ENCODE measurements at places on chromosomes 12 and 14.

DNA sequence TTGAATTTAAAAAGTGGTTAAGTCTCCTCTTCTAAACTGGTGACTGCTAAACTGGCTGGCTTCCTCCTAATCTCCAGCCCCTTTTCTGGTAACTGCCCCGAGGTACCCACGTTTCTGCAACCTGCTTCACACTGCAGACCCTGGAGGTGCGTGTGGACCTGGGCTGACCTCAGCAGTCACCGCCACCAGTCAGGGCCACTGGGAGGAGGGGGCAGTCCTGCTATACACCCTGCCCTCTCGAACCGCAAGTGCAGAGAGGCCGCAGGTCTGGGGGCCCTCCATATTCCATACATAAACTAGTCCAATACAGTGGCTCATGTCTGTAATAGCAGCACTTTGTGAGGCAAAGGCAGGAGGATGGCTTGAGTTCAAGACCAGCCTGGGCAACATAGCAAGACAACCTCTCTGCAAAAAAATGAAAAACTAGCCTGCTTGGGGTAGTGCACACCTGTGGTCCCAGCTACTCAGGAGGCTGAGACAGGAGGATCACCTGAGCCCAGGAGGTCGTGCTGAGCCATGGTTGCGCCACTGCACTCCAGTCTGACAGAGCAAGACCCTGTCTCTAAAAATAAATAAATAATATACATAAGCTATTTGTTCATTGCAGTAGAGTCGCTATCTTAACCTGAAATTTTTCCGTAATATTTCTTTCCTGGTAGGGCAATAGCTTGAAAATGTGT lies 25.6 kb downstream of the VPS37B start:
- no peak for DNase-seq

DNA sequence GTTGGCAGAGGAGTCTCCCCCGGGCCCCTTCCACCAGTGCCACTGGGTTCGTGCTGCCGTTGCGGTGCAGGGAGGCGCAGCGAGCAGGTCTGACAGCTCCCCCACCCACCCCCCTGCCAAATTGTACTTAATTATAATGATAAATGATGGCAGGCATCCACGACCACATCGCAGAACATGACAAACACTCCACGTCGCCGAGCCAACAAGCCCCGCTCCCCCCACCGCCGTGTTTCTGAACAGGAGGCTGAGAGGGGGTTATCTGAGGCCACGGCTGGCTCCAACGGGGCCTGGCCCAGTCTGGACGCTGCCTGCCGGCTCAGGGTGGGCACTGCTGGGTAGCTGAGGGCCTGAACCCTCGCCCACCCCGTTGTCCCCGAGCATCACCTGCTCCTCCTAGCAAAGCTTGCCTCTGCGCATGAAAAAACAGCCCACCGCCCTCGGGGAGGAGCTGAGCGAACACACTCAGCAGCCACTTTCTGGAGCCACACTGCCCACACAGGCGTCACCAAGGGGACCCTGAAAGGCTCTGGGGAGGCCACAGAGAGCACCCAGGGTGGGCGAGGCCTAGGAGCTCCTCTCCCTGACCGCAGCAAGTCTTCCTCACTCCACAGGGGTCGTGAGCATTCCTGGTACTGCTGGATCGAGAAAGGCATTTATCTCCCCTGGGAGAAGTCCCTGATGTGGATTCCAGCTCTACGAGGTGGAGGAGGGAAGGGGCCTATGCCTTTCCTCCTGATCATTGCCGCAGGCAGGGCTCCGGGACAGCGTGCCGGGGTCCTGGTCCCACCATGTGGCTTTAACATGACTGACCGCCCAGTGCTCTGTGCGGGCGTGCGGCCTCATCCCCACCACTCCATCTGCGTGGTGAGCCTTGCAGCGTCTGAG lies 35.4 kb upstream of the DIO3 start:
- DNase-seq, result no peak

DNA sequence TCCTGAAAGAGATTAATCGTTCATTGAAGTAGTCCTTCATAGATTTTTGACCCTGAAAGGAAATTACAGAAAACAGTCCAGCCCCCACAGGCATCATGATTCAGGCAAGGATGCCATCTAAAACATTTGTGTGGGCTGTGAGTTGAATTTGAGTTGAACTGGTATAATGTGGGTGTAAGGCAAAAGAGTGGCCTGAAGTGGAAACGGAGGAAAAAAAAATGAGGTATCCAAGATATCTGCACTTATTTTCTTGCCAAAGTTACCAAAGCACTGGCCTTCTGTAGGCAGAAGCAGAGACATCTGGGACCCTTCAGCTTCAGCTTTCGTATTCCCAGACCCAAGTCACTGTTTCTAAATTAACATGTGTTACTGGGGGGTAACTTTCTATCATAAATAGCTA lies 105.1 kb upstream of the DIO2 start:
- DNase-seq, result no peak

DNA sequence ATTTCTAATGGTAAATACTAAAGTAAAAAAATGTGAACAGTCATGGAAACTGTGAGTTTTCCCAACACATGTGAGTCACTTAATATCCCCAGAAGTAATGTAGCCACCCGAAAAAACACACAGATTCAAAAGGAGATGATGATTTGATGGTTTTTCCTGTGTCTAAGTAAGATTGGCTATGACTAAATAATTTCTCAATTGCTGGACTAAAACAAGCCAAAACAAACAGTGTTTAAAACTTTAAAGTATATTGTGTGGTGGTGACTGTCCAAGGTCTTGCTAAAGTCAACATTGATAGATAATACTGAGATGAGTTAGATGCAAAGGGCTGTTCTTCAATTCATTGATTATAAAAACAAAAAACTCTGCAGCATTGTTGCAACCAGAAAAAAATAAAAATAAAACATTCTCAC lies 89.6 kb upstream of the SOX5 start:
- no peak for DNase-seq

DNA sequence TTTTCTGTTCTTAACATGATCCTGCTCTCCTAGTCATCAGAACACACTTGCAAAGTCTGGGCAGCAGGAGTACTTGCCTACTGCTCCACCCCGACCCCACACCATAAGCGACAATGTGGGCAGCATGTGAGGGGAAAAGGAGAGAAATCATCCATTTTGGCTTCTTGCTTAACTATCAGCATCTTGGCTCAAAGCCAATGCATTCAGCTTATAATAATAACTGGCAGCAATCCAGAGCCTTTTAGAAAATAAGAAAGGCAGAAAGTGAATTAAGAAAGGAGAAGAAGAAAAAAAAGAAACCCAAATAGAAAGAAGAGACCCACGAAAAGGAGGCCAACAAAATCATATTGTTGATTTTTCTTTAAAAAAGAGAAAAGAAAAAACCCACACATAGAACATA lies 930.8 kb downstream of the BCL11B start:
- DNase-seq, result no peak

GRCh38 chr12:108585864-108586263 lies 12.0 kb downstream of the TMEM119 start:
- DNase-seq, result no peak

- DNase-seq, result no peak
Observed at GRCh38 chr12:116541547-116542344, 17.4 kb upstream of the MAP1LC3B2 start.

GRCh38 chr12:27428466-27428865 lies 18.1 kb upstream of the SMCO2 start:
- DNase-seq, result no peak

- DNase-seq, result no peak
Observed at GRCh38 chr14:68262567-68262966, 443.0 kb downstream of the RAD51B start.

DNA sequence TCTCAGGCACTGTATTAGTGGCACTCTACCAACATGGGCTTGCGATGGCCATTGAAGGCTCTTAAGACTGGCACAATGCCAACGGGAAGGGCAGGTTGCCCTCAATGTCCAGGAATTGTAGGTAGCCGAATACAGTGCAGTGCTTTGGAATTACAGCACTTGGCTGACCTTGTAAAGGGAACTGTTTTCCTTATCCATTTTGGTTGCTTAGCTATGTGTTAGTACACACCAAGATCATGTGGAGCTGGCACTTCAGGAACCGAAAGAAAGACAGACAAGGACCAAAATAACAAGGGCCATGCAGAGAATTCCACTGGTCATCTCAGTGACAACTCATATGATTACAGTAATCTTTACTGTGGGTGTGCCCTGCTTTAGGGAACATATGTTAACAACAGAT lies 72.7 kb downstream of the DYRK2 start:
- DNase-seq, result no peak

DNA sequence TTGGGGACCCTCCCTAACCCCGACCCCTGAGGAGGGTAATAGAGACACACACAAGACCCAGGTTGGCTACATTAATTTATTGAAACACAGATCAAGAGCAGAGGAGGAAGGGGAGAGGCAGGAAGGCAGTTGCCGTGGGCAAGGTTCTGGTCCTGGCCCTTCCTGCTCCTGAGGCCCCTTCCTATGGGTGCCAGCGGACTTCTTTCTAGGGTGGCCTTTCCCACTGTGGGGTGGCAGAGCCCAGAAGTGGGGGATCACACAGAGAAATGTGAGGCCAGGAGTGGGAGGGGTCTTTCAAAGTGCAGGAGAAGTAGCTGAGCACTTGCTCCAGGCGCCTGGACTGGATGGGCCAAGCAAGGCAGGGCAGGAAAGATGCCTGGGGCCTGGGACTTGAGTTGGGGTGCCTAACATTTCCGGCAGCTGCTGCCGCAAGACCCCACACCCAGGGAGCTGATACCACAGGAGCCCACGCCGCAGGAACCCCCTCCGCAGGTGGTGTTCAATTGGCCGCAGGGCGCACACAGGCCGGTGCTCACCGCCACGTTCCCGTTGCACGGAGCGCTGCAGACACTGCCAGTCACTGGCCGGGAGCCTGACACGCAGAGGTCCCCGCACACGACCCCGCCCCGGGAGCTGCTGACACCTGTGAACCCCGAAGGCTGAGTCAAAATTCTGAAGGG lies 5.3 kb downstream of the KRT81 start:
- no peak for DNase-seq

GRCh38 chr14:41055589-41055988 lies 551.1 kb upstream of the LRFN5 start:
- no peak for DNase-seq

DNA sequence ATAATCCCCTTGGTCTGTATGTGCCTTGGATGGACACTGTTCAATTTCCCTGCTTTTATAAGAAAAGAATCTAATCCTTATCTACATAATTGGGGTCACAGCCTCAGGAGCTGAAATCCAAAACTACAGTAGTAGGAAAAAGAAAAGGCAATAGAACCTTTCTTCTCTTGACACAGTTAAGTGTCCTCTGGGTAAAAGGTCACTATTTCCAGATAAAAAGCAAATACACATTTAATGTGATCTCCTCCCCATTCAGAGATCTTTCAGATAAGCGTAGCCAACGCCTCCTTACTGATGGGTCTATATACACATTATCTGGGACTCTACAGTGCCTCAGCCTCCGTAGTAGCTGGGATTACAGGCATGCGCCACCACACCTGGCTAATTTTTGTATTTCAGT lies 73.4 kb downstream of the CLIP1 start:
- DNase-seq, result no peak

DNA sequence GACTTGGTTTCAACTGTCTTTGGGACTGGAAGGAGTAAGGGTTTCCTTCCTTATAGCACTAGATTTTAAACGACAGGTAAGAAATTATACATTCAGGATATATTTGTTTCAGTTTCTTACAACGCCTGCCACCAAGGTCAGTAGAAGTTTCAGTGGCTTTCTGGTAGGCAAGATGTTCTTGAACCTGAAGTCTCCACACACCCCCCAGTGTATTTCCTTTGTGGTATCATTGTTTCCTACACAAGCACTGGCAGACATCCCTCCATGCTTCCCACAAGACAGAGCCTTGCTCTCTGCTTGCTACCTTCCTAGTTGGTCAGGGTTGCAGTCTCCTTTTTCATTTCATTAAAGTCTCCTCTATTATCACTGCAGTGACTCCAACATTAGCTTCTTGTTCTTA lies 283.1 kb downstream of the FLRT2 start:
- no peak for DNase-seq

DNA sequence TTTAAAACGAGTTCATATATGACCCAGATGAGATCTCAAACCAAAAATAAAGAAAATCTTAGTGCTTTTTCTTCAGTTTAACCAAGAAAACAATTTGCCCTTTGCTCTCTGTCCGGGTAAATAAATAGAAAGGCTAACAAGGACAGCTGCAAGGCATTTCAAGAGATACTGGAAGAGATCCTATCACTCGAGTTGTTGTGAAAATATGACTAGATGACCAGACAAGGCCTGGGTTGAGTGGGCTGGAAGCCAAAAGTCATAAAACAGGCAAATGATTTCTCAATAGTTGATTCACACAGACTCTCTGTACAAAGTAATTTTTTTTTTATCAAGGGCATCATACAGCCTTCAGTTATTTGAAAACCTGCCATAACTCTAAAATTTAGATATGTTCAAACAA lies 55.9 kb upstream of the AVPR1A start:
- DNase-seq, result no peak

- DNase-seq, result no peak
Observed at GRCh38 chr12:542395-543113, 82.8 kb downstream of the B4GALNT3 start.

DNA sequence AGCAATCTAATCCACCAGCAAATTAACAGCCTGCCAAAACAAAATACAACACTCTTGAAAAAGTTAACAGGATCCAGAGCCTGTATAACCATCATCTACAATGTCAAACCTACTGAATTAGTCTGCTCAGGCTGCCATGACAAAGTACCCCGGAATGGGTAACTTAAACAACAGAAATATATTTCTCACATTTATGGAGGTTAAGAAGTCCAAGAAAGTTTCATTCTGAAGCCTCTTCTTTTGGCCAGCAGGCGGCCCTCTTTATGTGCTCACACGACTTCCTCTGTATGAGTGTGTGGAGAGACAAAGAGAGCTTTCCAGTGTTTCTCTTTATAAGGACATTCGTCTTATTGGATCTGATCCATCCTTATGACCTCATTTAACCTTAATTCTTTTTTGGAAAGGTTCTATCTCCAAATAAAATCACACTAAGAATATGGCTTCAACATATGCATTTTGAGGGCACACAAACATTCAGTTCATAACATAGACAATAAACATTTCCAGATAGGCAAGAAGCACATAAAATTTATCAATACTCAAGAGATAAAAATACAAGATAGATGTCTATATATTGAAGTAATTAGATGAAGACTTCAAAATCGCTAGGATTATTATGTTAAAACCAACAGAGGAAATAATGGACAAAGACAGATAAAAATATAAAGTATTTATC lies 5.9 kb upstream of the RERG start:
- DNase-seq, result no peak

- no peak for DNase-seq
Observed at GRCh38 chr12:563250-563781, 99.9 kb downstream of the NINJ2 start.
